ENCODE measurements at places on chromosomes 7 and 10.

GRCh38 chr10:93745408-93746065 lies 12.2 kb upstream of the LGI1 start:
- DNase-seq: no peak

- DNase-seq: peak; percentile 84
These were observed 60.8 kb upstream of the PPIF start for GRCh38 chr10:79286318-79286951.

GRCh38 chr7:27897001-27897400 lies 157.0 kb downstream of the TAX1BP1 start:
- no peak for DNase-seq

DNA sequence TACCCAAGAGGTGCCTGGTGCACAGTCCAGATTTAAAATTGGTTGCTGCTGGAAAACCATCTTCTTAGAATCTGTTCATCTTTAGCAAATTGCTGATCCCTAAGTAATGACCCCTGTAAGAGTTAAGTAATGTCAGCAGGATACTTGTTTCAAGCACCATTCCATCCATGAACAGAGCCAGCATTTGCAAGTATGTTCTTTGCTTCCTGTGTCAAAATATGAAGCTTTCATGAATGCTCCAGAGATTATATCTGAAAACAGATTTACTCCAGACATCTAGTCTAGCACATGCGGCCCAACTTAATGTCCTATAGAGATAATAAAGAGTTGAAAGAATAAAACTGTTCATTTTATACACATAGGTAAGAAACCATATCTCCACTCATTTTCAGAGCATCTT lies 98.7 kb upstream of the ZNF438 start:
- no peak for DNase-seq

DNA sequence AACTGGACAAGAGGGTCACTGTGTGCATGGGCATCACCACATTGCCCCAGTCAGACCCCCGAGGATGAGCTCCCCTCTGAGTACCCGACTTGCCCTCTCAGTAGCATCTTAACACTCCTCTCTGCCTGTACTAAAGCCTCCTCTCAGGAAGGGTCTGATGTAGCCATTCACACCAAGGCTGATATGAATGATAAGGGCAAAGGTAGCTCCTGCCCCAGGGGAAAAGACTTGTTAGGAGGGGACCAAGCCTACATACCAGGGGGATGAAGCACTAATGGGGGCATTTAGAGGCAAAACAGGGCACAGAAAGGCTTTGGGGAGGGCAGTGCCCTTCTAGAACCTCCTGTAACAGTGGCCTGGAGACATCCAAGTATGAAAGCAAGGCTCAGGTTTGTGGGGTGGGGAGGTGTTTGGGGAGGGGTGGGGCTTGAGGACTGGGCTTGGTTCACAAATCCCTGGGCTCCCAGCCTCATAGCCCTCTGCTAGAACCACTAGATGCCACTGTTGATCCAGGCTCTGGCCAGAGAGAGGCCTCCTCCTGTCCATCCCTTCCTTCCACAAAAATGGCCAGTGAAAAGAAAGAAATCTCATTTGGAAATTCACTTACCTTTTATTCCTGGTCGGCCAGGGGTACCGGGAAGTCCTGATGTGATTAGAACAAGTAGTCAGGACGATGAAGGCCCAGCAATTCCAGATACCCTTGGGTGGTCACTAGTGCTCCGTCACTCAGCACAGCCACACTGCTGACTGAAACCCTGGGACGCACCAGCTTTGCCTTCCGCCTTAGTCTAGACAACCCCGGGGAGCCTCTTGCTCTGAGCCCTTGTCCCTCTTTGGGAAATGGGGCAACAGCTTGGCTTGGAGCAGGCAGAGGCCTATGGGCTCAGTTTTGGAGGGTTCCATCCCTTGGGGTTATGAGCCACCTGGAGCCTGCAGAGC lies 40.3 kb downstream of the COL17A1 start:
- DNase-seq: no peak

DNA sequence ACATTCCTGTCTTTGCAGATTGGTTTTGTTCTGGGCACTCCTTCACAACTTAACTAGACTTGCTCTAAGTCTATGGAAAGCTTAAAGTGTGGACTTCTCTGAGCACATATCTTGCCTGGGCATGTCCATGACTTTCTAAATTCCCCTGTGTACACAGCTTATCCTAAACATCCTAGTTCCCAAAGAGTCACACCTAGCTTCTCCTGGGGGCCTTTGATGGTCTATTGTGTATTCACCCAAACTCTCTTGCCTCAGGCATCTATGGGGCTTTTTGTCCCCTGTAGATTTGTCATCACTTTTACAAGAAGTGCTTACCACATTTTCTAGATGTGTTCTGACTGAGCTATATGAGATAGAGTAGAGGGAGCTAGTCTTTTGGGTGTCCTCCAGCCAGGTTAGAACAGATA lies 12.2 kb upstream of the ZNF488 start:
- DNase-seq: no peak

GRCh38 chr7:98315318-98315993 lies 34.0 kb downstream of the BRI3 start:
- no peak for DNase-seq

GRCh38 chr7:155818820-155819168 lies 6.5 kb upstream of the SHH start:
- no peak for DNase-seq

DNA sequence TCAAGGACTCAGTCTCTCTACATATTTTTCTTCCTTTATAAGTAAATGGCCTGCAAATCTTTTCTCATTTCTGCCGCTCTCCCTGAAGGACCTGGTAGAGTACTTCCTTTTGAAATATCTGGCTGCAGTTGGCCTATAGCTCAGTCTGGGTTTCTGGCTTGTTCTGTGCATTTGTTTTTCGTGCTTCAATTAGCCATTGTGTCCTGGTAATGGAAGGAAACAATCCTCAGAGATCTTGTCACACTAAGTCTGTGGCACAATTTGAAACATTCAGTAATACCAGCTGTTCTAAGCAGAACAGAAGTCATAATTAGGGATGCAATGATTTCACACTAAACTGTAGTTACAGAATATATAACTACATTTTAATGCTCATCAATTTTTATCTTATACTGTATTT lies 545.0 kb downstream of the NRG3 start:
- no peak for DNase-seq

- DNase-seq: no peak
These were observed 156.4 kb downstream of the OAT start for GRCh38 chr10:124262234-124262865.

DNA sequence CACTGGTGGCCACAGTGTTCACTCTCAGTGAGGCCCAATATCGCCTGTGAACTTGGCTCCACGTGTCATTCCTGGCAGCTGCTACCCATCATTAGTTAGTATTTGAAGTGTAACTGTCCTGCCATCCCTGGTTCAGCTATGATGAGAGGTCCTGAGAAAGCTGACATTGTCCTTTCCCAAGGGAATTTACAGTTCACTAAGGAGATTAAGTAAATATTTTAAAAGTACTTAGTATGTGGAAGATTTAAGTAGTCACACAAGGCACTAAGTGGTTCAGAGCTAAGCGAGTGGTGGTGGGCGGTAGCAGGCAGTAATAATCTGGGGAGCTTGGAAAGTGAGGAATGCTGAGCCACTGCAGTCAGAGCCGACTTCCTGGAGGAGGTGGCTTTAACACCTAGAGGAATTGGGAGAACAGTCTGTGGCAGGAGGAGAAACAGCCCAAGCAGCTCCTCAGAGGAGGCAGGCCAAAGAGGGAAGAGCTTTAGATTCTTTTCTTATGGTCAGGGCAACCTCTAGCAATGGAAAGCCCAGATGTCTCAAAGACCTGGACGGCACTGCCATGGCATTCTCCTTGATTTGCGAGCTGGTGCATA lies 519.7 kb downstream of the LRMDA start:
- no peak for DNase-seq

- DNase-seq: no peak
These were observed 41.8 kb downstream of the ASZ1 start for GRCh38 chr7:117385363-117386109.

- DNase-seq: no peak
These were observed 85.7 kb downstream of the PARP12 start for GRCh38 chr7:139976838-139977656.

- no peak for DNase-seq
These were observed 712.1 kb downstream of the PARD3 start for GRCh38 chr10:34102893-34103506.

GRCh38 chr7:77691892-77692491 lies 4.3 kb upstream of the RSBN1L start:
- no peak for DNase-seq

DNA sequence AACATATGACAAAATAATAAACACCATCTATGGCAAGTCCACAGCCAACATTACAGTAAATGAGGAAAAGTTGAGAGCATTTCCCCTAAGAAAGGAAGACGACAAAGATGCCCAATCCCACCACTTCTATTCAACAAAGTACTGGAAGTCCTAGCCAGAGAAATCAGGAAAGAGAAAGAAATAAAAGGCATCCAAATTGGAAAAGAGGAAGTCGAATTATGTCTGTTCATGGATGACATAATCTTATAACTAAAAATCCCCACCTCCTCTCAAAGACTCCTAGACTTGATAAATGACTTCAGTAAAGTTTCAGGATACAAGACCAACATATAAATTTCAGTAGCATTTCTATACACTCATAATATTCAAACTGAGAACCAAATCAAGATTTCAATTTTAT lies 288.5 kb upstream of the POT1 start:
- DNase-seq: no peak

All from NK-92 treated with Interleukin-12 subunit alpha and Interleukin-12 subunit beta, amount 100 ng/mL, for 24 hours (cell line).